Epithelial cell of alveolus of lung (primary cell): ENCODE measurements at places on chromosomes 7 and 10. TPM values are rescaled to one million over a fixed set of nuclear protein-coding genes. Genes with fewer than 3 reads are reported as not detected.

The INMT gene
- total RNA-seq, result 1.7 and 11.2 TPM in 2 replicates

The PRPS1L1 gene
- total RNA-seq, result not detected in 2 replicates

The CALHM1 gene
- total RNA-seq, result not detected in 2 replicates

The FBXL13 gene
- total RNA-seq, result 0.16 and 0.39 TPM in 2 replicates

The CCDC136 gene
- total RNA-seq, result 2.4 and 3.1 TPM in 2 replicates

The SYNPO2L gene
- 0.08 TPM in 1 of 2 replicates, not detected in the other for total RNA-seq

The AKR1D1 gene
- total RNA-seq, result not detected in 2 replicates
